ENCODE measurements at places on chromosomes 5 and 9.

GRCh38 chr9:19828576-19829109, 39.8 kb upstream of the SLC24A2 start:
- no peak for DNase-seq

DNA sequence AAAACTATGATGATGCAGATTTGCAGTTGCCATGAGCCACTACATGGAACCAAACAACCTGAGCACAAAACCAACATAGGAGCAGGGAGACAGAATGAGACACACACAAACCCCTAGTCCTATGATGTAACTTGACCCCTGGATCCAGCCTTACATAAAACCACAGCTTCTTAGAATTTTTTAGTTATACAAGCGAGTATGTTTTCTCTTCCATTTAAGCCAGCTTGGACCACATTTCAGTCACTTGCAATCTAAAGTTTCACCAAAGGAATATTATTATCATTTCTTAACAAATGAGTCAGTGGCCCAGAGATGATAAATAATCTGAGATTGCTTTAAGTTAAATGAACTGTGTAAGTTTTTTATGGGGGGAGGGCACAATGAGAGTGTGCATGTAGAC, 6.8 kb downstream of the SPOCK1 start:
- DNase-seq = no peak

DNA sequence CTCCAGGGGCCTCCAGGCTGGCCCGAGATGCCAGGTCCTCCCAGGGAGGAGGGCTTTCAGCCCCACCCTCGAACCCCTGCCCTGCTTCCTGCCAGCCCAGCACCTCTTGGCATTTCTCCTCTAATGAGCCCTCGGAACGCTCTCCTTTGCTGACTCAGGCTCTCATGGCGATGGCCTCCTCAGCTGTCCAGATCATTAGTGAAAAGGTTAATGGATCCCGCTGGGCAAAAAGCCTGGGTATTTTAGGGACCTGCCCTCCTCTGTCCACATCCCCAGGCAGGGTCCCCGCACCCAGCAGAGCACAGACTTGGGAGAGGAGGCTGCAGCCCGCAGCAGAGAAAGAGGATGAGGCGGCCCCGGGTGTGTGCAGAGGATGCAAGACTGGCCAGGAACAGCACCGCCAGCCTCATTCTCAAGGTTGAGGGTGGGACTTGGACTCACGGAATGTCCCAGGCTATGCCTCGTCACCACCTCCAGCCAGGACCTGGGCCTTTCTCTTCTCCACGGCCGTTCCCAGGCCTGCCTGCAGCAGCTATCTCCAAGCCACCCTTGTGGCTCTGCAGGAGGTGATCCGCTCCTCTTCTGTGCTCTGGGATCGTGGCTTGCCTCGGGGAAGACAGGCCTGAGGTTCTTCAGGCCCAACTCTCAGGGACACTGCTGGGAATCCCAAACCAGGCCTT, 23.0 kb upstream of the ADAMTS2 start:
- no peak for DNase-seq

DNA sequence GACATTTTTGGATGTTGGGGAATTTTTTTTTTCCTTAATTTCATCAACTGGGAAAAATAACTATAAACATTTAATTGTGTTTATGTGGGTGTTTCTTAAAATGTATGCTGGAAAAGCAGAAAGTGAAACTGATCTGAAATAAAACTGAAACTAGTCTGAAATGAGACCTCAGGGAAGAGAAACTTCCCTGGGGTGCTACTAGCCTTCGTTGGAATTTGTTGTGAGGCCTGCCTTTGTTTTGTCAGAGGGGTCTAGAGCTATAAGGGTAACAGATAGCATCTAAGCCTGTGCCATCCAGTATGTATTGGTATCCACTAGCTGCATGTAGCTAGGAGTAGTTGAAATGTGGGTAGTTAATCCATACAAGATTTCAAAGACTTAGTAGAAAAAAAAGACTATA, 10.4 kb downstream of the ZNF618 start:
- DNase-seq = no peak

DNA sequence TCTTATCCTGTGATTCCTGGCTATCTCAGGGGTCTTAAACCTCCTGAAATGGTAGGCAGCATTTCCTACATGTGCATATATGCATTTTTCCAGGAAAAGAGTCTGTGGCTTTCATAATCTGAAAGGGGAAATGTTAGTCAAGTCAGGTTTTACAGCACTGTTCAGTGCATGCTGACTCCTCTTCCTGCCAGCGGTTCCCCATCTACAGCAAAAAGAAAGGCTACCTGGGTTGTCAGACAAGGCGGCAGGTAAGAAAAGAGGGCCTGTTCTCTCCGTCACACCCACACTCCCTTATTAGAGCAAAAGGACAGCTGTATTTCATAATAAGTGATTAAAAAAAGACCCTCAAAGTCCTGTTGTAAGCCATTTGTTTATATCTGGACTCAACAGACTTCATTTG, 4.3 kb upstream of the SPATA6L start:
- DNase-seq = no peak

GRCh38 chr9:27125936-27126335, 16.9 kb downstream of the TEK start:
- DNase-seq = no peak

DNA sequence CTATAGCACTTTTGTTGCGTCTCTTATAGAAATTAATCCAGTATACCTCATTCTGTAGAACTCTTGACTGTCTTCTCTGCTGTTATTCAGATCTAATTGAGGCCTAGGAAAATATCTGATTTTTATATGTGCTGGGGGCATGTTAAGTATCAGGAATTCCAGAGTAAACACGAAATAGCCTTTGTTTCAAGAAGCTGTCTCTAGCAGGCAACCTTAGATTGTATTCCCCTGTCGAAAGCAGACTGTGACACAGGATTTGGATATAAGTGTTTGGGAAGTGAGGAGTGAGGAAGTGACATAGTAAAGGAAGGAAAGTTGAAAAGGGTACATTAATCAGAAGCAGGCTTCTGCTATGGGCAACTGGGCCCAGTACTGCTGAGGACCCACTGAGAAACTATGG, 72.1 kb upstream of the RASA1 start:
- no peak for DNase-seq

GRCh38 chr9:36849943-36850342, 184.1 kb downstream of the PAX5 start:
- no peak for DNase-seq

DNA sequence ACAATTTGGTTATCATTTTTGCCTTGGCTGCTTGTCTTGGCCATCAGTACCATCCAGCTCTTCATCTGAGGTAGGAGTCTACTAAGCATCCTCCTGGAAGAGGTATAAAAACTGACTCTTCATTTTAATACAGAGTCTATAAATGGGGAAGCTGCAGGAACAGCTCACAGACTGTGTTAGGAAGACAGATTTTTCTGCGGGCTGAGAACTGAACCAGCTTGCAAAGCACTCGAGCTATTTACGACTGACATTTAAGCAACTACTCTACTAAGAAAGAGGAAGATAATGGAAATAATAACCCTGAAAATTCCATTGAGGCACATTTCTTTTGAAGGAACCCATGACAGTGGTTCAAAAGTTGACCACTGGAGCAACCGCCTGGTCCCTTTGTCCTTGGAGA, 314.5 kb upstream of the RFX3 start:
- DNase-seq = no peak
